ENCODE measurements at places on chromosomes 6 and 20. TPM values are rescaled to one million over a fixed set of nuclear protein-coding genes. Genes with fewer than 3 reads are reported as not detected.

- no peak for DNase-seq
Measured at GRCh38 chr6:16669227-16669626, 92.0 kb downstream of the ATXN1 start.

- no peak for DNase-seq
Measured at GRCh38 chr6:5587648-5588047, 326.3 kb downstream of the FARS2 start.

- peak; percentile 63 for DNase-seq
Measured at GRCh38 chr6:39830444-39830843, 38.3 kb downstream of the DAAM2 start.

- DNase-seq = no peak
Measured at GRCh38 chr6:379410-380181, 12.0 kb upstream of the IRF4 start.

TSHZ2 gene
- polyA plus RNA-seq = 0.94 TPM

EFCAB8 gene
- polyA plus RNA-seq = 0.03 TPM

NCOA5 gene
- polyA plus RNA-seq = 17.2 TPM

All from psoas muscle (tissue), 8 donors.